ENCODE measurements at places on chromosomes 12 and 14.

- no peak for DNase-seq
Measured at GRCh38 chr12:2768224-2768961, 26.4 kb upstream of the FKBP4 start.

GRCh38 chr12:93164103-93164880, 213.4 kb upstream of the NUDT4 start:
- DNase-seq: no peak

GRCh38 chr14:55038708-55039107, 11.7 kb downstream of the SOCS4 start:
- DNase-seq: no peak

DNA sequence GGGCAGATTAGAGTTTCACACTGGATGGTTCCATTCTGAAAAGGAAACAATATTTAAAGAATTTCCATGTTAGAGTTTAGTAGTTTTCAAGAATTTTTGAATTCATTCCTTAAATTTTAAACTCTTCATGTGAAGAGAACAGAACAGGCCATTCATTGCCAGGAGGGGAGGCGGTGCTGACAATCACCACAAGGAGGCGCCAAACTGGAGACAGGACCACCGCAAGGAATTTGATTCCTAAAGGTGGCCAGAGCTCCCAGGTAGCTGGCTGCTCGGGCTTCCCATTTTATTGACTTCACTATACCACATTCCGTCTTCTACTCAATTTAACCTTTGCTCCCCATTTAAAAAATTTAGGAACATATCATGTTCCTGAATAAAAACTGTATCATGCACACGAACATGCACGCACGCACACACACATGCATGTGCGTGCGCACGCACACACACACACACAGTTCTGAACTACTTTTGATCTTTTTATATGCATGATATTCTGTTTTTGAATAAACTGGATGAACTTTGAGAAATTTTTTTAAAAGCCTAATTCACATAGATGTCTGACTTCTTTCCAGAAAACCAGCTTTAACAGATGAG, 101.2 kb downstream of the NELL2 start:
- no peak for DNase-seq

GRCh38 chr12:12230275-12230674, 36.6 kb downstream of the LRP6 start:
- no peak for DNase-seq

DNA sequence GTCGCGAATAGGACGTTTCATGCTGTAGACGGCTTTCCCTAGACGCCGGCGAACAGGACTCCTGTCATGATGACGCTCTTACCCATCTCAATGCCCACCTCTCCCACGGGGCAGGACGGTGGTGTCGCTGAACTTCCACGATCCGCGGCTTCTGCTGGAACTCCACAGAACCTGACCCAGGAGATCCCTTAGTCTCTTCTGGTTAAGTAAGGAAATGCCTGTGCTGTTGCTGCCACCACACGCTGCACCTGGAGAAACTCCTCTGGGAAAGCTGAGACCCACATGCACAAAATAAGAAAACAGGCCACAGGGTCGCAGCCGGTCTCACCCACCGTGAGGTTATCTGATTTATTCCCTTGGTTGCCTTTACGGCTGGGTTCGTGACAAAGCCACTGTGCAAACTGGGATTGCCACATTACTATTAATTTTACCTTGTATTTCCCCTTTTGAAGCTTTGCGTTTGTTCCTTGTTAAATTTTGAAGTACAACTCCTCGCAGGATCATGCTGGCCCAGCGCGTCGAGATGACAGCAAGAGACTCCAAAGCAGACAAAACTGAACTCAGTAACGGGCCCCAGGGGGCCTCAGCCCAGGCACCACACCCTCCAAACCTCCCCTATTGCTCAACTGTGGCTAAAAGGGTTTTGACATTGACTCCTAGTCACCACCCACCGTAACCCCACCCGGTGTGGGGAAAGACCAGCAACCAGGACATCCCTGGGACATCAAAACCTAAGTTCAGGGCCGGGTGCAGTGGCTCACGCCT, 9.2 kb upstream of the MMP17 start:
- DNase-seq: no peak

DNA sequence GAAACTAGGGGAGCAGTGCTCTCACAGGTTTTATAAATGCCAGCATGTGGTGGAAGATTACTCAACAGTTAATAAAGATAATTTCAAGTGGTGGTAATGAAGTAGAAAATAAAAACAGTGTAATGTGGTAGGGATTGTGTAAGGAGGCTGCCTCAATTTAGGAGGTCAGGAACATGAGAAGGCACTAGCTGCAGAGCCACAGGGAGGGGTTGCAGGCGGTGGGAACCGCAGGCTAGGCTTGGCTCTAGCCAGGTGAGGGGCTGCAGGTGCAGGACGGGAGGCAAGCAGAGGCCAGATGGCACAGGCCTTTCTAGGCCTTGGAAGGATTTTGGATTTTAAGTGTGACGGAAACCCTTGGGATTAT, 768 bp downstream of the METTL25 start:
- no peak for DNase-seq

DNA sequence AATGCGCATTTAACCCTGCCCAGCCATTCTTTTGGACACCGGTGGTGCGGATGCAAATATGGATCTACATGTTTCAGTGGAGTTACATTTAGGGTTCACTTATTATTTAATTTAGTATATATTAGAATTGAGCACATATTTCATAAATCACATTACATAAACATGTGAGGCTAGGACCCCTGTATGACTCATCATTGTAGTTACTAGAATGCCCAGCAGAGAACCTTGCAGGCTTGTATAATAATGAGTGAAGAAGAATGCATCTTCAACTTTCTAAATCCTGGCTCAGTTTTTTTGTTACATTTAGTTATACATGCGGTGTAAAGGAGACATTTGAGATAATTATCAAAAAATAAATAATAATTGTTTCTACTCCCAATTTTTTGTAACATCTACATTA, 369.0 kb downstream of the ATP23 start:
- no peak for DNase-seq

DNA sequence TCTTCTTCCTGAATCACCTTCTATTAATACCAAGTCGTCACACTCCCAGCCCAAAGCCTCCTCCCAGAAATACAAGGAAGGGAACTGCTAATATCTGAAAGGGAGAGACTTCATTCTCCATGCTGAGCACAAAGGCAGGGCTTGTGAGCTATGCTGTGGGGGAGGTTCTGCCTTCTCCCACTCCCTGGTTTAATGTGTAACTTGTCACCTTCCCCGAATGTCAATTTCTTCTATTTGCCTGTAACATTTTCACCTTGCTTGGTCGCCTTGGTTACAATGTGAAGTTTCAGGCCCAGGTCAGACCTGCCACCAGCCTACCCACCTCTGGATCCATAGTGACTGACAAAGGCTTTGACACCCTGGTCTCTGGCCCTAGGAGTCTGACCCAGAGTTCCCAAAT, 82.0 kb upstream of the ESRRB start:
- no peak for DNase-seq

DNA sequence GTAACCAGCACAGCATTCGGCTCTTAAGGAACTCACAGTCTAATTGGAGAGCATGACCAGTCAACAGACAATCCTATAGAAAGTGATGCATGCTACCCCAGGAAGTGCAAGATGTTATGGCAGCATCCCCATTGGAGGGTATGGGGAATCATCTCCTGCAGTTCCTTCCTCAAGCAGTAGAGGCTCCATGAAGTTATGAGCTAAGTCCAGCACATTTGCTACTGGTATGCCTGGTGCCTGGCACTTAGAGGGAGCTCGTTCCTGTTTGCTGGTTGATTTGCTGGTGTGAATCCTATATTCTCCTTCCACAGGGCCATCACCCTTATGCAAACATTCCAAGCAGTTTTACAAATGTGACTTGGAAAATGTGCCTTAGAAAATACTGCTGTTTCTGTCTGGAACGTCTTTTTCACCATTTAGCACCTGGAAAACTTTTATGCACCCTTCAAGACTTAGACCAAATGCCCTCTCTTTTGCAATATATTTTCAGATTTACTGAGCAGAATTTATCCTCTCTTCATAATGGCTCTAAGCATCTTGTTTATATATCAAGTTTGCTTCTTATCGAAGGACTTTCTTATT, 136.1 kb upstream of the WSCD2 start:
- peak; percentile 19 for DNase-seq

DNA sequence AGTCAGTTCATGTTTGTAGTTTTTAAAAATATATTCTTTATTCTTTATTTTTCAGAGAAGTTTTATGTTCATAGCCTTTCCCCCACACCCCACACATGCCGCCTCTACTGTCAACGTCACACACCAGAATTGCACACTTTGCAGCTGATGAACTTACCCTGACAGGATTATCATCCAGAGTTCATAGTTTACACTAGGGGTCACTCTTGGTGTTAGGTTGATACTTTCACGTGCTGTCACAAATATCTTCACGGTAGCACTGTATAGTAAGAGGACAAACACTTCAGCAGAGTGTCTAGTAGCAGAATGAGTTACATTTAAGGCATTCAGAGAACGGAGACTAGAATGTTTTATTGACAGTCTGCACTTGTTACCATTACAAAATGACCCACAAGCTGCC, 5.1 kb downstream of the DPPA3 start:
- DNase-seq: no peak

GRCh38 chr12:40152783-40153383, 47.0 kb upstream of the SLC2A13 start:
- DNase-seq: no peak

- no peak for DNase-seq
Measured at GRCh38 chr12:2523844-2524243, 270.9 kb upstream of the FKBP4 start.

- no peak for DNase-seq
Measured at GRCh38 chr12:96302687-96303310, 97.4 kb downstream of the CDK17 start.

DNA sequence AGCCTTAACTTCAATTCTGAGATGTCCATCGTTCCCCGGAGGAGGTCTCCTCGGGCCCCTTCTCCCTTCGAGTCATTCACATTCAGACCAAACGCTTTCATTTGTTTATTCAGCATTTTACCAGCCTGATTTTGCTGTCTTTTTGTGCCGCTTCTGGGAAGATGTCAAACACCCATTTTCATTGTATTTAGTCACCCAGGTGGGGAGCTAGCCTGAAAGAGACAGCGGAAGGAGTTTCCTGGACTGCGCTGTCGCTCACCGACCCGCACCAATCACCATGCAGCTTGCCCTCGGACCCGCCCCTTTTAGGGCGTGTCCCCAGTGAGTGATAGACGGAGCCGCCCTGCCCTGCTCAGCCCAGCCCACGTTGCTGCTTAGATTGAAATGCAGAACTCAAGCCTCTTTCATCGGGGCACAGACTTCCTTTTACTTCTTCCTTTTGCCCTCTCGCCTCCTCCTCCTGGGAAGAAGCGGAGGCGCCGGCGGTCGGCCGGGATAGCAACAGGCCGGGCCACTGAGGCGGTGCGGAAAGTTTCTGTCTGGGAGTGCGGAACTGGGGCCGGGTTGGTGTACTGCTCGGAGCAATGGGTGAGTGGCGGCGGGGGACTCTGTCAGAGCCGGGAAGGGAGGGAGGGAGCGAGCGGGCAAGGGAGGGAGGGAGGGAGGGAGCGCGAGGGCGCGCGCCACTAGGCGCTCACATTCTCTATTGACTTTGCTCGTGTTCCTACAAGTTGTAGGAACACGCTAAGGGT, at the start of gene PAX9:
TSS of gene PAX9 (plus strand) at position 355 of the 752 bp plus-strand sequence. CDS start at position 585, 230 bp downstream.
- peak; percentile 91 for DNase-seq

DNA sequence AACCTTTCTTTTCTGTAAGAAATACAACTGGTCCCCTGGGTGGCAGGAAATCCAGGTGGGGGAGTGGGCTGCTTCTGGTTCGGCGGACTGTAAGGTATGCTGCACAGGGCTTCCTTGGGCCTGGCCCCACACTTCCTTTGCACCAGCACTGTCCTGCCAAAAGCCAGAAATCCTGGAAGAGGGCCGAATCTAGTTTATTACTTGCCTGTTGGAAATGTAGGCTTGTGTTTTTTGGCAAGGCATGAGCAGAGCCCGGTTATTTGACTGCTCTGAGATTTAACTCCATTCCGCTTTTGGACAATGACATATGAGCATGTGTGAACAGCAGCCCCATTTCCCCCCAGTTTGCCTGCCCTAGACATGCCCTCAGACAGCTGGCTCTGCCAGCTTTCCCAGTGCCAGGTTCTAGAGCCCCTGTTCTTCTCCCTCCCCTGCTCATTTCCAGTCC, 86.6 kb downstream of the BORCS5 start:
- no peak for DNase-seq

- DNase-seq: no peak
Measured at GRCh38 chr12:56678852-56679251, 9.2 kb downstream of the PTGES3 start.

GRCh38 chr14:84029246-84029645, 1500.7 kb upstream of the FLRT2 start:
- DNase-seq: no peak

DNA sequence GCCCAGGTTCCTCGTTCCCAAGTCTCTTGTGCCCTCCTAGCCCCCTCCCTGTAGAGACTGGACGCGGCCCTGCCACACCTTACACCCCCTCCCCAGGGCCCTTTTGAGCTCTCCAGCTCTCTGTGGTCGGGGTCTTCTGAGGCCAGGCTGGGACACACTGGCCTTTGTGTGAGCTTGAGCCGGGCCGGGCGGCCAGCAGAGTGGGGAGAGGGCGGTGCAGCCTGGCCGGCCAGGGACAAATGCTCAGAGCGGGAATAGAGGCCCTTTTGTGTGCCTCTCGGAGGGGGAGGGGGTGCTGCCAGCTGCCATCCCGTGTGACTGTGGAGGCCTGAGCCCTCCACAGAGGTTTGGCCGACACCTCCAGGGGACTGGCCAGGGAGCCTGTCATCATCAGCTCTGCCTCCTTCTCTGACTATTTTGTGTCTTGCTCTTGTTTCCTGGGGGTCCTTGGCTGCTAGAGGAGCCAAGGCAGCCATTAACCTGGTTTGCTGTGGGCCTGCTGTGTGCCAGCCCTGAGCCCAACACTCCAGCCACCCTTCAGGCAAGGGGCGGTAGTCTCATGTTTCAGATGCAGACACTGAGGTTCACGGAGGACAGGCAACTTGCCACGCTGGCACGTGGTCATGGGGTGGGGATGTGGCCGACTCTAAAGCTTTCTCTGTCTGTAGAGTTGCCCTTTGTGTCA, 13.6 kb downstream of the FAM222A start:
- no peak for DNase-seq

DNA sequence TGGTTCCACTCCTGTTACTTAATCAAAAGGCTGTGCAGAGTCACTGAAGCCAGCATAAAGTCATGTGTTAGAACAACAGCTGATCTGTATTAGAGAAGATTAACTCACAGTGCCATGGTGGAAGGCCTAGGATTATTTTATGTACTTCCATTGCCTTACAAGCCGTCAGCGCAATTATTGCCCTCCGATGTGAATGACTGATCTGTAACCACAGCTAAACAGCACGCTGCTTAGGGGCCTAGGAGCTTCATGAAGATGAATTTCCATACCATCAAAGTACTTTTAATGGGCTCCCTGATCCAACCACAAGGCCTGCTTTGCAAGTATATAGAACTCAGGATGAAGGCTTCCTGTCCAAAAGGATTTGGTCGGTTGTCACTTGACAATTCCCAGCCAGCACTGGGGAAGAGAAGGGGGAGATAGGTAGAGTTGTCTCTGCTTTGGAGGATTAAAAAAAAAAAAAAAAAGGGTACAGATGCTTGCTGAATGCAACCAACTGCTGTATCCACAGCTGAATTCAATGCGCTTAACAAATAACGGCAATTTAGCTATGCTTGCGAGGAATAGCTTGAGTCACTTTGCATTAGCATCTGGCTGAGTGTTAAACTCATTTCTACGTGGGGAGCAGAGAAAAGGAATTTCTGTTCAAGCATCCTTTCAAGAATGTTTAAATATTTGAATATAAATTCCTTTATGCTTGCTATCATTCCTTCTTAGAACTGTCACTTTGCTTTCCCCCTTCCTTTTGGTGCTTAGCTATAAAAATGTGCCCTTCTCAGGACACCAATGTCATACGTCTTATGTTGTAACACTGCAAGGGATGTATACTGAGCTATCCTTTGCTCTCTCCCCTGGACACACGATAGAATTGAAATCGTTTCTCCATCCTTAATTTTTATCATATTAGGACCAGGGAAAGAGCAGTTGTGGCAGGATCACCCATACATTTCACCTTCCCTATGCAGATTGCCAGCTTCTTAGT, 387.8 kb downstream of the SOX5 start:
- no peak for DNase-seq
